ENCODE measurements at places on chromosomes 4 and X. TPM values are rescaled to one million over a fixed set of nuclear protein-coding genes. Genes with fewer than 3 reads are reported as not detected.

ANXA10 gene
- not detected for total RNA-seq

PRRG3 gene
- not detected for total RNA-seq

TEX13D gene
- total RNA-seq, result not detected

ZAR1 gene
- not detected for total RNA-seq

AMELX gene
- not detected for total RNA-seq

SSX4 gene
- total RNA-seq, result not detected

Data from B cell (primary cell).